ENCODE measurements at places on chromosomes 6 and 20.

- DNase-seq, result no peak
Observed at GRCh38 chr6:3750317-3751076, 1.0 kb downstream of the PXDC1 start.

GRCh38 chr6:168179702-168180382 lies 100.8 kb upstream of the FRMD1 start:
- no peak for DNase-seq

GRCh38 chr6:38195113-38195635 lies 375.6 kb downstream of the ZFAND3 start:
- no peak for DNase-seq

GRCh38 chr6:46507426-46507825 lies 16.2 kb upstream of the RCAN2 start:
- DNase-seq, result no peak

DNA sequence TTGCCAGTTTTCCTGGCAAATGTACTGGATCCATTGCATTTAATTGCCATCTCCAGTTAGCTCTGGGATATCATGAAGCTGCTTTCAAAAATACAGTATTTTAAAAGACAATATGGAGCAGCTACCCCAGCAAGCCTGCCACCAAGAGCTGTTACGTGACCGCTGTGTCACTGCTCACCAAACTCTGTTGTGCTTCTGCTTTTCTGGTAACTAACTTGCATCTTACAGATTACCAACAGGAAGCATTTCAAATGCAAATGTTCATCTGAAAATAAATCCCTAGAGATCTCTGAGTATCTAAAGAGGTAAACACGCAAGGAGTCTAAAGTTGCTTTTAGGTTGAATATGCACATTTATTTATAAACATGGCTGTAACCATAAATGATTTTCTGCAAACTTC lies 1008.3 kb downstream of the KIF16B start:
- DNase-seq, result no peak

DNA sequence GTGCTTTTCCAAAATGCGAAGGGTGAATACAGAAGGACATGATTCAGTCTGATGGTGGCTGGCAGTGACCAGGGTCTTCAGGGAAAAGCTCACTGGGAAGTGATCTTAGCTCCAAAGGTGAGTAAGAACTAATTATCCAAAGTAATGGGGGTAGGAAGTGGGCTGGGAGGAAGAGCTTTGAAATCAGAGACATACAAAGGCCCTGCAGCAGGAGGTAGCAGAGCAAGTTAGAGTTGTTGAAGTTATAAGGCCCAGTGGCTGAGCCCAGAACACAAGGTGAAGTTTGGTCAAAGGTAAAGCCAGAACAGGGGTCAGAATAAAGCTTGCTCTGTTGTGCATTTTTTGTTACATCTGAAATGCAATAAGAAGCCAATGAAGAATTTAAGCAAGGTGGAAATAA lies 81.2 kb downstream of the PLCB1 start:
- no peak for DNase-seq

DNA sequence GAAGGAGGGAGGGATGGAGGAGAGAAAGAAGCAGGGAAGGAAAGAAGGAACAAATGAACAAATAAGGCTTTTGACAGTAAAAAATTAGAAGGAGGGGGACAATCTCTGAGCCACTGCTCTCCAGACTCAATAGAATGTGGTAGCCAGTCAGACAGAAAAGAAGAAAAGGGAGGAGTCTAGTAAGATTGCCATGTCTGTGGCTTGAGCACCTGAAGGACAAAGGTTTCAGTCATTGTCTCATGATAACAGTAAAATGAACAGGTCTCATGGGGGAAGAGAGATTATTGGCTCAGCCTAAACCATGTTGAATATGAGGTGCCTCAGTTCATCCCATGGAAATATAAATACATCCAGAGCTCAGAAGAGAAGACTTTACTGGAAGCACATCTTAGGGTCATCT lies 14.0 kb upstream of the LOC128125822 start:
- no peak for DNase-seq

All from activated naive CD8-positive, alpha-beta T cell treated with anti-CD3 and anti-CD28 coated beads for 36 hours (primary cell).